ENCODE measurements at places on chromosomes 7 and 10. TPM values are rescaled to one million over a fixed set of nuclear protein-coding genes. Genes with fewer than 3 reads are reported as not detected.

The ABI1 gene
- total RNA-seq = 55.1 TPM

The TEX47 gene
- not detected for total RNA-seq

The HOXA1 gene
- 0.28 TPM for total RNA-seq

The PDCD11 gene
- total RNA-seq = 67.7 TPM

The CYP2E1 gene
- total RNA-seq = 0.26 TPM

The NOS3 gene
- 10.8 TPM for total RNA-seq

The C10orf62 gene
- total RNA-seq = not detected

The RBM33 gene
- 102 TPM for total RNA-seq

The SPDYE6 gene
- not detected for total RNA-seq

The PRKCQ gene
- total RNA-seq = 51.0 TPM

The NCF1 gene
- 0.35 TPM for total RNA-seq

The SPDYE11 gene
- total RNA-seq = not detected

The ATRNL1 gene
- 0.87 TPM for total RNA-seq

The CAV1 gene
- total RNA-seq = not detected

The GIMAP5 gene
- 41.0 TPM for total RNA-seq

The IRF5 gene
- 16.5 TPM for total RNA-seq

The NUDCD3 gene
- 101 TPM for total RNA-seq

The EGR2 gene
- total RNA-seq = 21.6 TPM

The OR13A1 gene
- total RNA-seq = not detected

The GAD2 gene
- not detected for total RNA-seq

The EN2 gene
- total RNA-seq = not detected

The CYP3A4 gene
- not detected for total RNA-seq

The GRID1 gene
- not detected for total RNA-seq

The SPDYE18 gene
- 1.1 TPM for total RNA-seq

The ZNF736 gene
- 20.1 TPM for total RNA-seq

The KCND2 gene
- not detected for total RNA-seq

The PSMG3 gene
- 37.2 TPM for total RNA-seq

The SPDYE8 gene
- not detected for total RNA-seq
